ENCODE measurements at places on chromosomes 1 and 21. TPM values are rescaled to one million over a fixed set of nuclear protein-coding genes. Genes with fewer than 3 reads are reported as not detected.

S100B gene
- total RNA-seq: 33.3 TPM

TESK2 gene
- 3.3 TPM for total RNA-seq

TIE1 gene
- 40.9 TPM for total RNA-seq

KIF2C gene
- 1.1 TPM for total RNA-seq

GPR25 gene
- total RNA-seq: not detected

KIF26B gene
- 0.13 TPM for total RNA-seq

DDAH1 gene
- 27.0 TPM for total RNA-seq

CACHD1 gene
- total RNA-seq: 10.7 TPM

STIL gene
- total RNA-seq: 2.5 TPM

DMRTA2 gene
- total RNA-seq: not detected

NUDT4B gene
- 31.6 TPM for total RNA-seq

HAO2 gene
- not detected for total RNA-seq

KCNJ9 gene
- total RNA-seq: not detected

GABPB2 gene
- 17.6 TPM for total RNA-seq

PTPRC gene
- total RNA-seq: 11.6 TPM

SPATC1L gene
- total RNA-seq: 6.6 TPM
